Stimulated activated CD4-positive, alpha-beta T cell treated with anti-CD3 and anti-CD28 coated beads, Interleukin-15, amount 100 ng/mL, for 1 hour (primary cell): ENCODE measurements at places on chromosomes 1 and 21.

GRCh38 chr1:24110642-24111261, 1.2 kb downstream of the MYOM3 start:
- DNase-seq, result no peak

DNA sequence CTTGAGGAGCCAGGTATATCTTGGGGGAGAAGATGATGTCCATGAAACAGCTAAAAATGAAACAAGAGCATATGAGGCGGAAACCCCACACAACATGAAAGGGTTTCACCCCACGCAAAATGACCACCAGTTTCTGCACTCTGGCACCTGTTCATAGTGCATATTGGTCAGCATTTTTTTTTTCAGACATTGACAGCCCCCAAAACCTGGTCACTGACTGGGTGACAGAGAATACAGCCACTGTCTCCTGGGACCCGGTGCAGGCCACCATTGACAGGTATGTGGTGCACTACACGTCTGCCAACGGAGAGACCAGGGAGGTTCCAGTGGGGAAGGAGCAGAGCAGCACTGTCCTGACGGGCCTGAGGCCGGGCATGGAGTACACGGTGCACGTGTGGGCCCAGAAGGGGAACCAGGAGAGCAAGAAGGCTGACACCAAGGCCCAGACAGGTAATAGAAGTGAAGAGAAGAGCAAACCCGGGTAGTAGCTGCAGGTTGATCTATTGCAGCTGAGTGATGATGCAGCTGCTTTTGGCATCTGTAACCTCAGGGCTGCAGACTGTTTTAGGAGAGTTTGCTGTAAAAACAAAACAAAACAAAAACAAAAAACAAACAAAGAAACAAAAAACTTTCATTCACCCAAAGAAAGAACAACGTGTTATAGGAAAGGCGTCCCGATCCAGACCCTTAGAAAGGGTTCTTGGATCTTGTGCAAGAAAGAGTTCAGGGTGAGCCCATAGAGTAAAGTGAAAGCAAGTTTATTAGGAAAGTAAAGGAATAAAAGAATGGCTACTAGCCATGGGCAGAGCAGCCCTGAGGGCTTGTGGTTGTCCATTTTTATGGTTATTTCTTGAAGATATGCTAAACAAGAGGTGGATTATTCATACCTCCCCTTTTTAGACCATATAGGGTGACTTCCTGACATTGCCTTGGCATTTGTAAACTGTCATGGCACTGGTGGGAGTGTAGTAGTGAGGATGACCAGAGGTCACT, 51.0 kb downstream of the TNN start:
- no peak for DNase-seq

DNA sequence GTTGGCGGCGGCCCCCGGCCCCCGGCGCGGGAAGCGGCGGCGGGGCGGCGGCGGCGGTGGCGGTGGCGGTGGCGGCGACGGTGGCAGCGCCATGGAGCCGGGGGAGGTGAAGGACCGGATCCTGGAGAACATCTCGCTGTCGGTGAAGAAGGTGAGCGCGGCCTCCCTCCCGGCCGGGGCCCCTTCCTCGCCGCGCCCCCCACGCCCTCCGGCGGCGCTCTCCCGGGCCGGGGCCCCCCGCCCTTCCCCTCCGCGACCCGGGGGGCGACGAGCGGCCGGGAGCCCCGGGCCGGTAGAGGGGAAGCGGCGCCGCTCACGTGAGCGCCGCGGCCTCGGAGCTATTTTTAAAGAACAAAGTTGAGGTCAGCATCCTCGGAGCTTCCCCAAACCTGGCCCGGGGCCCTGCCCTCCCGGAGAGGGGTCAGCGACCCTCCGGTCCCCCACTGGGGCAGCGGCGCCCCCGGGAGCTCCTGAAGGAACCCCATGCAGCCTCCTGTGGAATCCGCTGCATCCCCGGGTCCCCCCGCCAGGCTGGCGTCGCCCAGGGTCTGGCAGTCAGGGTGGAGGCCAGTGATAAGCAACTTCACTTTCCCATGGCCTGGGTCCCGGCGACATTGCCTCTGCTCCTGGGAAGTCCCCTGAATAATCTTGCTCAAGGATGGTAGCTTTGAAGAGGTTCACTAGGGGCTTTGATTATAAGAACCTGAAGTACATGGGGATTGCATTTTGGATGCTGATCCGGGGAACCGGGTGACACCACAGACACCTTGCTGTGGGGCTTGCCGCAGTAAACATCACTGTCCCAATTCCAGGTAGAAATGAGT, 560 bp downstream of the PLEKHM2 start:
- no peak for DNase-seq

GRCh38 chr1:231424950-231425805, 3.1 kb upstream of the EGLN1 start:
- no peak for DNase-seq

GRCh38 chr1:215894617-215895016, 327.5 kb downstream of the KCTD3 start:
- no peak for DNase-seq

- DNase-seq, result no peak
Observed at GRCh38 chr21:21915816-21916215, 917.6 kb downstream of the NCAM2 start.

DNA sequence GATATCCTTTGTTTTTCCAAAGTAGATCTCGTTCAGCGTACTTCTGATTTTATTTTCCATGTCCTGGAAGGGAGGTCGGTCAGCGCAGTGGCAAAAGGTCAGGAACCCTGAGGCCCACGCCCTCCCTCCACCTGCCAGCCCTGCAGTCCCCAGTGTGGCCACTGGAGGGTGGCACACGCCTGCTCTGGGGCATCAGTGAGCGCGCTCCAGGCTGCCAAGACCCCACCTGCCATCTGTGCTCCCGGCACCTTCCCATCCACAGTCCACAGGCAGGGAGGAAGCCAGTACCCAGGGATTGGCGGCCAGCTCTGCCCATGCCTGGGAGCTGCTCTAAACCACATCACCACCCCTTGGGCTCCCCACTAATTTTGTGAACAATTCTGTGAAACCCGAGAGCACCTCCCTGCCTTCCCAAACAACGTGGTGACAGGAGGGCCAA, 32.3 kb downstream of the SLC66A1 start:
- DNase-seq, result peak; percentile 32

DNA sequence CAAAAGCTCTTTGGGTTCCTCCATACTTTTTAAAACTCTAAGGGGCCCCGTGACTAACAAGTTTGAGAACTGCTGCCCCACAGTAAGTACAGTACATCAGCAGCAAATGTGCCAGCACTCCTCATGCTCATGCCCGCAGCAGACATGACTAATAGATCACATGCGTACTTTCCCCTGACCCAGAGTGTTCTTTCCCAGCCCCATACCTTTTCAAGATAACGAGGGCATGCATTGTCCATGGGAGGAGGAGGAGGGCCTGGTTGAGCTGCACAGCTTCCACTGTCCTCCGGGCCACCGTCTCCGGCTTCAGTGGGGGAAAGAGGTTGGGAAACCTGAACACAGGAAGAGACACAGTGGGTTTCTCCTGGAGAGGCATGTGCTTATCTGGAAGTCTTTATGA, 45.5 kb downstream of the DHRS3 start:
- DNase-seq, result no peak

DNA sequence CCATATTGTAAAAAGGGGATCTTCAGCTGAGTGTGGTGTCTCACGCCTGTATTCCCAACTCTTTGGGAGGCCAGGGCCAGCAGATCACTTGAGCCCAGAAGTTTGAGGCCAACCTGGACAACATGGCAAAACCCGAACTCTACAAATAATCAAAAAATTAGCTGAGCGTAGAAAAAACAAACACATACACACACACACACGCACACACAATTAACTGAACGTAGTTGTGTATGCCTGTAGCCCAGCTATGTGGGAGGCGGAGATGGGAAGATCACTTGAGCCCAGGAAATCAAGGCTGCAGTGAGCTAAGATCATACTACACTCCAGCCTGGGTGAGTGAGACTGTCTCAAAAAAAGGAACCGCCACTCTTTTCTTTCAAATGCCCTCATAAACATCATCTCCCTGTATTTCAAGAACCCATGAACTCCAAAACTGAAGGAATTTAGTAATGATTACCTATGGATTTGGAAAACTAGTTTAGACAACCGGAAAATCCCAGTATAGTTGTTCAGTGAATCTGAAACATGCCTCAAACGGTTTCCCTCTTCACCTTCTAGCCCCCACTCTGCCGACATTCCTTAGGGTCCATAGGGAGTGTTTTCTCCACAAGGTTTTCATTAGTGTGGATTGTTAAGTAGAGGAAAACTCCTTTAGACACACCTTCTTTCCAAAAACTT, 4.5 kb downstream of the TXNIP start:
- DNase-seq, result no peak

GRCh38 chr1:221045842-221046831, 166.9 kb downstream of the HLX start:
- no peak for DNase-seq

DNA sequence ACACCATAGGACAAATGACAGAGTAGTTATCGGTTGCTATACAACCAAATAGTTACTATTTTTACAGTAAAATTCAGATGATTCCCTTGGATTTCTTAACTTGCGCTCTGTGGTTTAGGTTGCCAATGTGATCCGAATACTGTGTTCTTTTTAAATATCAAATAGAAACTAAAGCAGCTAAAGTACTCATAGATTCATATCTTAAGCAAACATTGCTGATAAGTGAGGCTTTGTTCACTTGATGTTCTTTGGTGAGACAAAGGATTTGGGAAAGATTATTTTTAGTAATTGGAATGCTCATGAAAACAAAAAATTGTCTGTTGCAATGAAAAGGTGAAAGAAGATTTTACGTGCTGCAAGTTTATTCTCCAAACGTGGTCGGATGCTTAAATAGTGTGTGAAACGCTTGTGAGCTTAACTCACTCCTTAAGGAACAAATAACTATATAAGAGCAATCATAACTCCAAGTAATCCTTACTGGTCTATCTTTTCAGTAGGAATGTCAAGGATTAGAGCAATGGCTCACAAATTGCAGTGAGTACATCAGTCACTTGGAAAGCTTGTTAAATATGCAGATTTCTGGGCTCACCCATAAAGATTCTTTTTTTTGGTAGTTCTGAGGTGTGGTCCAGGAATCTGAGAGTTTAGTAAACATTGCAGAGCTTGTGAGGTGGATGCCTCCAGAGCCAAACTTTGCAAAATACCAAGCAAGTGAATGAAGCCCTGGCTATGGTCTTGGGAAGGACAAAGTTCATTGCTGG, 31.8 kb upstream of the PDC start:
- no peak for DNase-seq

- DNase-seq, result no peak
Observed at GRCh38 chr1:178496410-178497135, at the start of gene CLEC20A. Gene CLEC20A, minus strand, starts transcription at chr1:178496964. Its CDS starts 25 bp downstream, at chr1:178496939.

DNA sequence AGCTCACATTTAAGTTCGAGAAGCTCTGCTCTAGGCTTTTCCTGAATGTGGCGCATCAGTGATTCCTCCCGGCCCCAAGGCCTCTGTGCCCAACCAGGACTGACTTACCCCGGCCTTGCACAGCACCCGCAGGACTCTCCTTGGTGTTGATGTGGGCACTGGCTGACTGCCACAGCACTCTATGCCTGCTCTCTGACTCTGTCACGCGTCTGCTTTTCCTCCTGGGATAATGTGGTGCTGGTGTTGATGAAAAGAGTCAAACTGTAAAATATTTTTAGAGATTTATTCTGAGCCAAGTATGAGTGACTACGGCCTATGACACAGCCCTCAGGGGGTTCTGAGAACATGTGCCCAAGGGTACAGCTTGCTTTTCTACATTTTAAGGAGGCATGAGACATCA, 15.5 kb upstream of the SLC2A5 start:
- no peak for DNase-seq

DNA sequence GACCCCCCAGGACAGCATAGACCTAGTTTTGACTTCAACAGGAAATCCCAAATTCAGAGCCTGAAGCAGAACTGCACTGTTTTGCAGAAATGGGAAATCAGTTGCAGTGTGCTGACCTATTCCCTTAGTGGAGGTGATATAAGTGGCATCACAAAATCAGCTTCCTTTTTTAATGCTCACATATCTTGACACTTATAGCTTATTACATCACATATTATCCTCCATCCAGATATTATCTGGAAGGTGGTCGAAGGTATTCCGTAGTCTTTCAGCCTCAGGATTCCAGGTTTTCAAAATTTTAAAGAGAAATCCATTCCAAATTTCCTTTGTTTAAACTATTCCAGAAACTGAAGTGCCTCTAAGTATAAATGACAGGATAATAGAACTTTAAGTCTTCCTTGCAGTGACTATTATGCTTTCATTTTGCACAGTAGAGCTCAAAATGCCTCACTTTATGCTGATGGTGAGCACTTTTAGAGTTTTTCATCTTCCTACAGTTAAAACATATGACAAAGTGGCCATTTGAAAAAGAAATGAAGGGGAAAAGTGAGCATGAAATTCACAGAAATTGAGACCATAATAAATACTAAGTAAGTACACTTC, 106.4 kb upstream of the DPYD start:
- DNase-seq, result no peak

DNA sequence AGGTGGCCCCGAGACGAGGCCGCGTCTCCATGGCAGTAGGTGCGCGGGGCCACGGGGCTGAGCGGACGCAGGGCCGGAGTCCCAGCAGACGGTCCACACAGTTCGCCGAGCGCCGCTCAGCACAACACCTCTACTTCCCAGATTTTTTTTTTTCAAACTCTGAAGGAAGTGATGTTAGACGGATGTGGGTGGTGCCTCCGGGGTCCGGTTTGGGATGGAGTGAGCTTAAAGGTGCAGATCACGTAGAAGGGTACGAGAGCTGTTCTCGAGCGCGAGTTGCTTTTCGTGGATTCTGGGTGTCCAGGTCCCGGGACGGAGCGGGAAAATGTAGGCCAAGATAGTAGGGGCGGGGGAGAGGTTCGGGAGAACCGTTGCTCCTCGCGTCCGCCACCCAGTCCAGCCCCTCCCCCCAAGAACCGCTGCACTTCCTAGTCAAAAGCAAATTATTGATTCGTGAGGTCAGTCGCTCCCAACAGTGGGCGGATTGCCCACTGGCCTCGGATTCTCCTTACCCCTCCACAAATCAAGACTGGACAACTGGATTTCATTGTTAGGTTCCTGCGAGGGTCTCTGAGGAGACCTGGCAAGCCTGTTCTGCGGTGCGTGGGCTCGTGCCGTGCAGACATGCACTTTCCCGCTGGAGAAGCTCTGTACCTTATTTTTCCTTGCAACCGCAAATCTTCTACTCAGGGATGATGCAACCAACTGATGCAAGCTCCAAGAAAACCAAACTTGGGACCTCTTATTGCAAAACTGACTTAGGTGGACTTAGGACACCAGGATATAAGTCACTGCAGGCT, at the start of gene TXNDC12:
TXNDC12 (minus strand) TSS at position 126 of the 800 bp plus-strand sequence; CDS start at position 31, 95 bp downstream.
- peak; percentile 29 for DNase-seq
